ENCODE measurements at places on chromosomes 4 and X. TPM values are rescaled to one million over a fixed set of nuclear protein-coding genes. Genes with fewer than 3 reads are reported as not detected.

The PABPC1L2A gene
- not detected for total RNA-seq

The RASGEF1B gene
- under 0.01 TPM for total RNA-seq

The KIAA1210 gene
- total RNA-seq: not detected

The ALAS2 gene
- total RNA-seq: not detected

The LRP2BP gene
- 0.51 TPM for total RNA-seq

The PNMA6A gene
- total RNA-seq: 1.0 TPM

The TAF1 gene
- 29.1 TPM for total RNA-seq

The MSANTD1 gene
- 0.13 TPM for total RNA-seq

The LONRF3 gene
- 38.4 TPM for total RNA-seq

The NAA11 gene
- total RNA-seq: not detected

The PAGE5 gene
- total RNA-seq: not detected

The FAT1 gene
- 2.3 TPM for total RNA-seq

The PLP1 gene
- total RNA-seq: 1.0 TPM
